Psoas muscle (tissue), 8 donors: ENCODE measurements at places on chromosomes 4 and X. TPM values are rescaled to one million over a fixed set of nuclear protein-coding genes. Genes with fewer than 3 reads are reported as not detected.

DNA sequence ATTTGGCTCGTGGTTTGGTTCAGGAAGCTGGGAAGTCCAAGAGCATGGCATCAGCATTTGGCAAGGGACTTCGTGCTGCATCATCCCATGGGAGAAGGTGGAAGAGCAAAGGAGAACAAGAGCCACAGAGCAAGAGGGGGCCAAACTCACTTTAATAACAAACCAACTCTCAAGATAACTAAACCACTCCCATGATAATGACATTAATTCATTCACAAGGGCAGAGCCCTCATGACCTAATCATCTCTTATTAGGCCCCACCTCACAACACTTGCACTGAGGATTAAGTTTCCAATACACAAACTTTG lies 113.4 kb upstream of the ATXN3L start:
- DNase-seq, result no peak
- H3K36me3 ChIP-seq, result no peaks in the 10 kb centered on the region
- H3K27me3 ChIP-seq, result no peaks in the 10 kb centered on the region
- H3K4me1 ChIP-seq, result peaks cover 4% of the 10 kb centered on the region

- no peaks in the 10 kb centered on the region for H3K4me1 ChIP-seq
- no peaks in the 10 kb centered on the region for H3K27me3 ChIP-seq
- DNase-seq, result no peak
- H3K27ac ChIP-seq, result no peak overlapping the region
- no peaks in the 10 kb centered on the region for H3K36me3 ChIP-seq
Measured at GRCh38 chrX:1507511-1508463, 29.2 kb downstream of the P2RY8 start.

DNA sequence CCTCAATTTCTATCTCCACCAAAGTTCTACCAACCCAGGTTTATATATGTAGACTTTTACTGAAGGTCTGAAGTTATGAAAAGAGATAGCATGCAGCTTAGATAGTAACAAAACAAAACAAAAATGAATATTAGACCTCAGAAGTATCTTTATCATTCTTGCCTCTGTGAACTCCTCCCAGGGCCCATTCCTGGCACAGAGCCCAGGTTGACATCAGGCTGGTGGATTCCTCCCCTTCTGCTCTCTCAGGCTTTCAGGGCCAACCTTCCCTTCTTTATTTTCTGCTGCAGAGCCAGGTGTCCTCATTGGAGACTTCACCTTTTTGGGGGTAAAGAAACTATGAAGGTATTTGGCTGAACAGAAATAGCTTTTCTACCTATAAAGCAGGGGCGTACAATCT lies 112.8 kb upstream of the PITX2 start:
- no peaks in the 10 kb centered on the region for H3K36me3 ChIP-seq
- DNase-seq, result no peak
- no peaks in the 10 kb centered on the region for H3K27me3 ChIP-seq
- no peak overlapping the region for H3K4me3 ChIP-seq

GRCh38 chrX:51955200-51955599 lies 61.8 kb downstream of the MAGED1 start:
- H3K36me3 ChIP-seq, result no peaks in the 10 kb centered on the region

DNA sequence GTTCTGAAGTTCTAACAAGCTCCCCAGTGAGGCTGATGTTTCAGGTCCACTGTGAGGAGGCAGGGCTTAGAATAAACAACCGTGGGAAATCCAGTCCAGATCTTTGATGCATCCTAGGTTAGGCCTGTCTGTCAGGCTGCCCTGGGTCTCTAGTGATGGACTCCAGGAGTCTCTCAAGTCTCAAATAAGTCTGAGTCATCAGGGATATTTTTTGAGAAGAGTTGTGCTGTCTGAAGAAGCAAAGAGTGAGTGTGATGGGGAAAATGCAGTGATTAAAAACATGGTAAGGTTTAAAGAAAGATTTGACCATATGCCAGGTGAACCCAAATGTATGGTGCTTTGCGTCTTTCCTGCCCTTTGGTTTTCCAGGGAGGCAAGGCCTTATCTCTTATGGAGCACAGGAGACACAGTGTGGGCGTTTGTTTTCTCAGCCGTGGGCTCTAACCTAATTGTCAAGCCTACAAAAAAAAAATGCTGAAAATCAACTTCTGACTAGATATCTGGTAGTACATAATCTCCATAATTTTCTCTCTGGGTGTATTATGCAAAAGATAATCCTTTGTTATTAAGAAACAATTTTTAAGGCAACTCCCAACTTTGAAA lies 100.7 kb downstream of the PTTG2 start:
- H3K4me3 ChIP-seq, result no peak overlapping the region
- H3K4me1 ChIP-seq, result no peaks in the 10 kb centered on the region
- DNase-seq, result no peak
- peaks cover 15% of the 10 kb centered on the region for H3K36me3 ChIP-seq
- no peak overlapping the region for H3K27ac ChIP-seq

DNA sequence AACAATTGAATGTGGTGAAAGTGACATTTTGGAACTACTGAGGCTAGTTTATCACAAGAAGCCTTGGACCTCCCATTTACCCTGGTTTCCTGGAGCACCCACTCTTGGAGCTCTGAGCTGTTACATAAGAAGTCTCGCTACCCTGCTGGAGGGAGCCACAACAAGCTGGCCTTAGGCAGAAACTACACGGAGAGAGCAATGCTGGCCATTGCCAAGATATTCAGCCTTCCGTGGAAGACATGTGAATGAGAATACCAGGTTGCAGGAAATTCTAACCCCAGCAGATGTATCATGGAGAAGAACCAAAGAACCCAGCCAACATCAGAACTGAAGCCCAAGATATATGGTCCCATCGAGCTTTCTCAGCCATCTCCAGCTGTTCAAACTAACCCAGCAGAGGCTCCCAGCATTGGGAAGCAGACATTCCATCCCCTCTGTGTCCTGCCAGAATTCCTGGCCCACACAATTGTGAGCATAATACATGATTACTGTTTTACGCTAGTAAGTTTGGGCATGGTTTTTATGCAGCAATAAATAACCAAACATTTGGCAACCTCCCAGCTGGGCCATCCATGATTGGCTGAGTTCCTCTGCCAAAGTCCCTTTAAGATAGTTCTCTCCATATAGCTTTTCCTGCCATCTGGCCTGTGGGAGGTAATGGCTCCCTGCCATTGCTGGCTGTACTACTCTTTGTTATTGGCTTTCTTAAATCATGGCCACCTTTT lies 17.9 kb upstream of the PDE5A start:
- H3K4me3 ChIP-seq, result no peak overlapping the region
- H3K4me1 ChIP-seq, result peaks cover 9% of the 10 kb centered on the region
- no peaks in the 10 kb centered on the region for H3K27me3 ChIP-seq
- no peak overlapping the region for H3K27ac ChIP-seq
- H3K36me3 ChIP-seq, result no peaks in the 10 kb centered on the region
- DNase-seq, result peak; percentile 48

DNA sequence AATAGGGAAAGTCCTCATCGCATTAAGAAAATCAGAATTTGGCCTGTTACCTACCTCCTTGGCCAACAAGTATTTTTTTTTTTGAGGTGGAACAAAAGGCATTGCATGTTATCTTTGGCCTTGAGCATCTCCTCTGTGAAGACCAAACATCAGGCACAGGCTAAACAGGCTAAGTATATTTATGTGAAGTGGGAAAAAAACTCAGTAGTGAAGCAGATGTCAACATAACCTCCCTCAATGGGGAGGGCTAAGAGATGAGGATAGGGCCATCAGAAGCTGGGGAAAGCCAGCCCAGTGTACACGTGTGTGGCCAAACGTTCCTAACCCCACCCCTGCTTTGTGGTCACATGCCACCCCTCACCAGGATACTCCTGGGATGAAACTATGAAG lies 102.5 kb downstream of the FNIP2 start:
- no peak overlapping the region for H3K27ac ChIP-seq
- no peaks in the 10 kb centered on the region for H3K27me3 ChIP-seq

DNA sequence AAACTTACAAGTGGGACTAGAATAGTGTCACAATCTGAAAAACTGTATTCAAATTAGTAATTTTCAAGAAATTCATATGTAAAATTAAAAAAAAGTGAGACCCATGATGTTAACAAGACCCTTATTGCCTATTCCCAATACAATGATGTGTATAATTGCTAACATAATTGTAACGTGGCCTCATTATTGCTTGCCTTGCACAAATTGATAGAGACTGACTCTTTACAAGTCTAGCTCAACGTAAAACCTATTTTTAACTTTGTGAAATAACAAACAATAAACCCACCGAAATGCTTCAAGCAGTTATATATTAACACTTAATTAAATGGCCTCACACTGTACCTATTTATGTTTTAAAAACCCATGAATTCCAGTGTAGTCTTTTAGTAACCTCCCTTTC lies 312.5 kb downstream of the DACH2 start:
- no peak overlapping the region for H3K27ac ChIP-seq
- no peaks in the 10 kb centered on the region for H3K36me3 ChIP-seq
- no peak for DNase-seq
- H3K27me3 ChIP-seq, result no peaks in the 10 kb centered on the region
- H3K4me3 ChIP-seq, result no peak overlapping the region
- no peaks in the 10 kb centered on the region for H3K4me1 ChIP-seq

- H3K4me3 ChIP-seq, result no peak overlapping the region
- DNase-seq, result no peak
- no peaks in the 10 kb centered on the region for H3K4me1 ChIP-seq
- H3K27me3 ChIP-seq, result peaks cover 22% of the 10 kb centered on the region
Measured at GRCh38 chrX:131365766-131366165, 76.7 kb upstream of the IGSF1 start.

DNA sequence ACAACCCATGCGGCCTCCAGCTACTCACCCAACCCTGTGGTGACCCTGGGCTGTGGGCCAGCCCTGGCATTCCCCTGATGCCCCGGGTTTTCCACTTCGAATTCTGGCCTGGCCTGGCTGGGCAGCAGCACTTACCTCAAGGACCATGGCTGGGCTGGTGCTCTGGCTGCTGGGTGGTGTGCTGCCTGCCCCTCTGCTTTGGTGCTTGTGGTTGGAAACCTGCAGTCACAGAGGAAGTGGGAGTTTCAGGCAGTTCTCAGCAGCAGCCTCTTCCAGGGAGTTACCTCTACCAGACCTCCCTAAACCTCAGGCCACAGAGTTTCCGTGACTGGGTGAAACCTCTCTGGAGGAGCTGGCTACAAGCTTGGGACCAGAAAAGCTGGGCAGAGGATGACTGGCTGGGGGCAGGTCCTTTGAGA lies at the start of gene CXCR3:
Gene CXCR3, minus strand, starts transcription at position 209 of the 419 bp plus-strand sequence. Its CDS starts 62 bp downstream, at position 147.
- peaks cover 12% of the 10 kb centered on the region for H3K4me1 ChIP-seq
- H3K4me3 ChIP-seq, result no peak within 1 kb of the TSS
- DNase-seq, result no peak
- peaks cover 4% of the 10 kb centered on the region for H3K36me3 ChIP-seq
- no peak within 1 kb of the TSS for H3K27ac ChIP-seq

DNA sequence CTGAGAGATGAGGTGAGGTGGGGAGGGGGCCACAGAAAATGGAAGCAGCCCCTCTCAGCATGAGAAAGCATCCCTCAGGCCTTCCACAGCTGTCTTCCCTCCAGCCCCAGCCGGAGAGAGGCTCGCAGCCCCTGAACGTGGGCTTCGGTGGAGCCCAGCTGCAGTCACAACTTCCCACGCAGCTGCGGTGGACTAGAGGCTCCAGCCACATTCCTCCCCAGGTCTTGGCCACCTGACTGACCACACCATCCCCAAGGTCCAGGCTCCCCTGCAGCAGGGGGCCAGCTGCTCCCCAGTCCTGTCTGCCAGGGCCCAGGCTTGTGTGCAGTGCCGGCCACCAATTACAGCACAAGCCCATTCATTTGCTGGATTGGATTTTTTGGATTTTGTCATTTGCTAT lies 212.3 kb upstream of the BCOR start:
- no peak overlapping the region for H3K27ac ChIP-seq
- no peaks in the 10 kb centered on the region for H3K36me3 ChIP-seq
- no peak overlapping the region for H3K4me3 ChIP-seq
- peaks cover 16% of the 10 kb centered on the region for H3K27me3 ChIP-seq

- no peak for DNase-seq
- H3K4me1 ChIP-seq, result no peaks in the 10 kb centered on the region
- no peak overlapping the region for H3K27ac ChIP-seq
- no peaks in the 10 kb centered on the region for H3K36me3 ChIP-seq
Measured at GRCh38 chr4:150354214-150354796, 227.6 kb upstream of the MAB21L2 start.

GRCh38 chr4:16867827-16868226 lies 30.6 kb downstream of the LDB2 start:
- H3K4me3 ChIP-seq, result no peak overlapping the region
- H3K27me3 ChIP-seq, result no peaks in the 10 kb centered on the region
- no peak for DNase-seq
- H3K4me1 ChIP-seq, result no peaks in the 10 kb centered on the region
- no peaks in the 10 kb centered on the region for H3K36me3 ChIP-seq
- H3K27ac ChIP-seq, result no peak overlapping the region

- no peaks in the 10 kb centered on the region for H3K27me3 ChIP-seq
- no peaks in the 10 kb centered on the region for H3K36me3 ChIP-seq
- H3K27ac ChIP-seq, result no peak overlapping the region
- no peaks in the 10 kb centered on the region for H3K4me1 ChIP-seq
Measured at GRCh38 chrX:154458954-154459778, 1.1 kb downstream of the PLXNA3 start.

DNA sequence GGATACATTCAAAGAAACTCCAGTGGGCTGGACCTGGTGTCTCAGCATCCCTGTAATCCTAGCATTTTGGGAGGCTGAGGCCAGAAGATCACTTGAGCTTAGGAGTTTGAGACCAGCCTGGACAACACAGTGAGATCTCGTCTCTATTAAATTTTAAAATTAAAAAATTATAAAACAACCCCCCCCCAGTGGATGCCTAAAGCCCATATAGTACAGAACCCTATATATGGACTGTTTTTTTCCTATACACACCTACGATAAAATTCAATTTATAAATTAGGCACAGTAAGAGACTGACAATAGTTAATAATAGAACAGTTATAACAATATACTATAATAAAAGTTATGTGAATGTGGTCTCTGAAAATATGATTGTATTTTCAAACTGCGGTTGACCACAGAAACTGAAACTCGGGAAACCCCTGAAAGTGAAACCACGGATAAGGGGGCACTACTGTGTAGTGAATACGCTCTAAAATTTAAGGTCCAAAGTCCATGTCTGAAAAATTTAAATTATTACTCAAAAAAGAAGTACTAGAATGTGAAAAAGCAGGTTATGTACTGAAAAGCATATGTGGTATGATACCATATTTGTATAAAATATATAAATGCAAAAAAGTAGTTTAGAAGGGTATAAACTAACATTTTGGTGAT lies 2.0 kb downstream of the SMIM14 start:
- peak overlapping the region; percentile 99 for H3K4me3 ChIP-seq
- H3K4me1 ChIP-seq, result peaks cover 32% of the 10 kb centered on the region
- no peak for DNase-seq

GRCh38 chr4:153466081-153466948 lies at the start of gene TMEM131L:
Gene TMEM131L (plus strand): TSS chr4:153466360. CDS start chr4:153466398, 38 bp downstream.
- H3K36me3 ChIP-seq, result no peaks in the 10 kb centered on the region
- H3K4me1 ChIP-seq, result peaks cover 59% of the 10 kb centered on the region
- H3K27ac ChIP-seq, result peak within 1 kb of the TSS; percentile 98
- peak; percentile 85 for DNase-seq
- peak within 1 kb of the TSS; percentile 96 for H3K4me3 ChIP-seq

GRCh38 chrX:38699121-38699520 lies 102.1 kb upstream of the MID1IP1 start:
- peaks cover 13% of the 10 kb centered on the region for H3K27me3 ChIP-seq
- no peak overlapping the region for H3K4me3 ChIP-seq
- no peak overlapping the region for H3K27ac ChIP-seq
- no peaks in the 10 kb centered on the region for H3K4me1 ChIP-seq
- DNase-seq, result no peak
- H3K36me3 ChIP-seq, result no peaks in the 10 kb centered on the region

Gene MAML3
- total RNA-seq, result 2.7 TPM

Gene PPM1K
- 18.0 TPM for total RNA-seq

Gene WDR17
- 0.75 TPM for total RNA-seq

Gene CT45A10
- total RNA-seq, result not detected

Gene PLP1
- 1.7 TPM for total RNA-seq

Gene FGF13
- total RNA-seq, result 28.1 TPM

Gene GBA3
- total RNA-seq, result not detected

Gene NPY2R
- total RNA-seq, result not detected

Gene ADGRL3
- total RNA-seq, result 0.42 TPM

Gene KLHL8
- 24.1 TPM for total RNA-seq

Gene EFHC2
- not detected for total RNA-seq

Gene CYP2U1
- total RNA-seq, result 2.4 TPM
